ELR (cell line): ENCODE measurements at places on chromosomes 16 and 17.

DNA sequence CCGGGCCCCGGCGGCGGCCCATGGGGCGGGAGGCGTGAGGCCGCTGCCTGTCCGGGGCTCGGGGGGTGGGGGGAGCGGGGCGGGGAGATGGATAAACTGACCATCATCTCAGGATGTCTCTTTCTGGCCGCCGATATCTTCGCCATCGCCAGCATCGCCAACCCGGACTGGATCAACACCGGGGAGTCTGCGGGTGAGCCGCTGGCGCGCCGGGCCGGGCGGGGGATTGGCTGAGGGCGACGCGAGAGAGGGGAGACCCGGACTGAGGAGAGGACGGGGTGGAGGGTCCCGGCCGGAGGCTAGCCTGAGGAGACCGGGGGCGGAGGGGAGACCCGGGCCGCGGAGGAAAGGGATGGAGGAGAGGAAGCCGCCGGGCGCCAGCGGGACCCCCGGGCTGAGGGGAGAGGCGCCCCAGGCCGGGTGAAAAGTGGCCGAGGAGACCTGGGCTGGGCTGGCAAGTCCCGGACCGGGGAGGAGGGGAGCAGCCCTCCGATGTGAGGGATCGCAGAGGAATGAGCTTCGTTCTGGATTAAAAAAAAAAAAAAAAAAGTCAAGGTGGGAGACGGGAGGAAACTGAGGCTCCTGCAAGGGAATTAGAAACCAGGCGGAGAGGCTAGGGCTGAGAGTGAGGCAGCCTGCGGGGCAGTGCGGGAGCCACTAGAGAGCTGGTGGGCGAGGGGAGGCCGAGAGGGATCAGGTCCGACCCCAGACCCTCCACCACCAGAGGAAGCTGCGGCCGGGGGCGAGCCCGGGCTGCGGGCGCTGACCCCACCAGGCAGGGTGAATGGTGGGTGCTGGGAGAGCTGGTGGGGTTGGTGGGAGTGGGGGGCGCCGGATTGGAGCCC is 526 bp downstream of the MOSMO start:
- DNase-seq: peak; percentile 49

DNA sequence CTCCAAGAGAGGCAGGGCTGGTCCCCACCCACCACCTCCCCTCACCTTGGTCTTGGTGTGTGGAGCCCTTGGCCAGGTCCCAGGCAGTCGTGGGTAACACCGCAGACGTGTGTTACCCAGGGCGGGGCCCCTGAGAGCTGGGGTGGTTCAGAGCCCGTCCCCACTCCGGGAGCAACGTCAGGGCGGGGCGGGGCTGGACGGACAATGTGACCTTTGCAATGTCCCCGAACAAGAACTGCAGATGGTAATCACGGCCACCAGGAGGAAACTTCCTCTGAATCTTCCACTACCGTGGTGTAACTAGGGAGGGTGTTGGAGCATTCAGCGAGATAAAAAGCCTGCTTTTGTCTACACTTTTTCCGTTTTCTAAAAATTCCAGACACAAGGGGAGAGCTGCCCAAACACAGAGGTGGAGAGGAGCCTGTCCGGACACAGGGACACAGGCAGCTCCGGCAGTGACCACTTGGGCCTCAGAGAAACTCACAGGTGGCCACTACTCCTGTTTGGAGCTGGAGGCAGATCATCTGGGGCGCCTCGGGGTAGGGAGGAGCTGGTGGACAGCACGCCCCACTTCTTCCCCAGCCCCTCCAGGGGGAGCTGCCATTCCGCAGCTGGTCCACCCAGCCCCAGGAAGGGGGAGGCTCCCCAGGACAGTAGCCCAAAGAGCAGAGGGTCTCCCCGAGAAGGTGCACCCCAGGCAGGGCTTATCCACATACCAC is 14.2 kb upstream of the SLC38A10 start:
- DNase-seq: peak; percentile 84

GRCh38 chr17:8782176-8782575 is 17.0 kb downstream of the MFSD6L start:
- no peak for DNase-seq

GRCh38 chr17:4850246-4850645 is 17.1 kb downstream of the MINK1 start:
- DNase-seq: no peak
